Femur (tissue), 1 donor: ENCODE measurements at places on chromosomes 13 and 19.

DNA sequence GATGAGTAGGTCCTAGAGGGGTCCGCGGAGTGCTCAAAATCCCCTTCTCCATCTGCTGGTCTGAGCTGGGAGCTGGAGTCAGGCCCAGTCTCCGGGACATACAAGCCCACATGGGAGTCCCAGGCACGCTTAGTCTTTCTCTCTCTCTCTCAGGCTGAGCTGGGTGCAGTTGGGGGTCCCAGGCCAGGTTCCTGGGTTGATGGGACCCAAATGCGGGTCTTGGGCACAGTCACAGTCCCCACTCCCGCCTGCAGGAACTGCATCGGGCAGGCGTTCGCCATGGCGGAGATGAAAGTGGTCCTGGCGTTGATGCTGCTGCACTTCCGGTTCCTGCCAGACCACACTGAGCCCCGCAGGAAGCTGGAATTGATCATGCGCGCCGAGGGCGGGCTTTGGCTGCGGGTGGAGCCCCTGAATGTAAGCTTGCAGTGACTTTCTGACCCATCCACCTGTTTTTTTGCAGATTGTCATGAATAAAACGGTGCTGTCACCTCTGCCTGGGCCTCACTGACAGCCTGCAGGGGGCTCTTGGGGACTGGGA, 23.8 kb downstream of the CYP4F12 start:
- DNase-seq = no peak

DNA sequence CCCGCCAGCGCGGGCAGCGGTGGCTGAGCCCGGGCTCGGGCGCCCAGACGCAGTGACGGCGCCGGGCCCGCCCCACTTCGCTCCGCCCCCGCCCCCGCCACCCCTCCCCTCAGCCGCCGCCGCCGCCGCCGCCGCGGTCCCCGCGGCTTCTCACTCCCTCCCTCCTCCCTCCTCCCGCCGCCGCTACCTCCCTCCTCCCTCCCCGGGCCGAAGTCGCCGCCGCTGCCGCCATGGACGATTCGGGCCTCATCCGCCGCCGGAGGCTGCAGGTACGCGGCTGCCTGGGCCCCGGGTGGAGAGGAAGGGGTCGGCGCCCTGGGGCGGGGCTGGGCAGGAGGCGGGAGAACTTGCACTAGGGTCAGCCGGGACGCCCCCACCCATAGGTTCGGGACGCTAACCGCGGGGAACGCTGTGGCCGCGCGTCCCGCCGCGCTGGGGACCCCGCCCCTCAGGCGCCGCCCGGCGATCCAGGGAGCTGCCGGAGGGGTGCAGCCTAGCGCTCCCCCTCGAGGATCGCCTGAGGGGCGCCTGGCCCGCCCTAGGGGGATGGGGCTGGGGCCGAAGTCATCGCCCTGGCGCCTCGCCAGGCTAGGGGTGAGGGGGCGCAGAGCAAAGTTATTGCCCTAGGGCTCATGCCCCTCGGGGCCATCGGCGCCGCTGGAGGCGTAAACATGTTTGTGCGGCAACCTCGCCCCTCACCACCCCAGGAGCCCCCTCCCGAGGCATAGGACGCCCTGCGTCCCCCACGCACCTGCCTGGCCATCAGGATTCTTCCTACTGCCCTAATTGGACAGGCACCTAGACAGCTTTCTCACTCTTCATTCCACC, 427 bp downstream of the RTBDN start:
- DNase-seq = no peak

DNA sequence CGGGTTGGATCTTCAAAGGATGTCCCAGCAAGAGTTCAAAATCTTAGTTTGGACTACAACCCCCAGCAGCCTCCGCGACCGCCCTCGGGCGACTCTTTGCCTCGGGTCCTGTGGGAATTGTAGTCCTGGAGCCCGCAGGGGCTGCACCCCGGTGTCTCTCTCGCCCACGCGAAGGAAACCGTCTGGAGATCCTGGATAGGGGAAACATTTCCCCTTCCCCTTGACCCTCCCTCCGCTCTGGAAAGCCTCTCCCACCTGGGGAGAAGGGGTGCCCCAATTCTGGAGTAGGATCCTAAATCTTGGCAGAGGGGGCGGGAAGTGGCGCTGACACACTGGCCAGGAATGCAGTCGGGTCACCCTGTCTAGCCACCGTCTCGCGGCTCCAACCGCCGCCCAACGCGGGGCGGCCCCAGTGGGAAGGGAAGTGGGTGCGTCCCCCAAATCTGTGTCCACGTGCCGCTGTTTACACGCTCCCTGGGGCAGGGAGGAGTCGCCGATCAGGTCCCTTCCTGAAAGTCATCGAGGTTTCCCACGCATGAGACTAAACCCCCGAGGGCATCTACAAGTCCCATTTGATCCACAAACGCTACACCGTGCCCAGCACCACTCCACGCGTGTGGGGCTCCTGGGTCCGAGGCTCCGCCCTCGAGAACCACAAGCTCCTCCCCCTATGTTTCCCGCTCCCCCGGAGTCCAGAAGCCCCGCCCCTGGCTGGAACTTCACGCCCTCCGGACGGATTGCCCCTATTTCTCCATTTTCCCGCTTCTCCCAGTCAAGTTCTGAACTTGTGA, 761 bp upstream of the PPP1R13L start:
- DNase-seq = peak; percentile 90

DNA sequence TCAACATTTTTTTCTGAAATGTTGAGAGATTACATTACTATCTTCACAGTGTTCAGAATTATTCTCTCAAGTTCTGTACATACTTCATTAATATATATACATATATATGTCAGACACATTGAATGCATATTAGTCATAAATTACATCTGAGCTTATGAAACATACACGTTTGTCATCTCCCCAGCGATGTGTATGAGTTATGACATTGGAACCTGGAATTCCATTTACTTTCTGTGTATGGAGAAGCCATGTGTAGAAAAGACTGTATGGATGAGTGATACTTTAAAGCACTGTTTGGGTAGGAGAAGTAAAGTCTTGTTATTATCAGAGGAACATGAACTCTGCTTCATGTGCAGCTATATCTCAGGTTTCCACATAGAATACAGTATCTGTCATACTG, 167.2 kb downstream of the FGF14 start:
- DNase-seq = no peak

DNA sequence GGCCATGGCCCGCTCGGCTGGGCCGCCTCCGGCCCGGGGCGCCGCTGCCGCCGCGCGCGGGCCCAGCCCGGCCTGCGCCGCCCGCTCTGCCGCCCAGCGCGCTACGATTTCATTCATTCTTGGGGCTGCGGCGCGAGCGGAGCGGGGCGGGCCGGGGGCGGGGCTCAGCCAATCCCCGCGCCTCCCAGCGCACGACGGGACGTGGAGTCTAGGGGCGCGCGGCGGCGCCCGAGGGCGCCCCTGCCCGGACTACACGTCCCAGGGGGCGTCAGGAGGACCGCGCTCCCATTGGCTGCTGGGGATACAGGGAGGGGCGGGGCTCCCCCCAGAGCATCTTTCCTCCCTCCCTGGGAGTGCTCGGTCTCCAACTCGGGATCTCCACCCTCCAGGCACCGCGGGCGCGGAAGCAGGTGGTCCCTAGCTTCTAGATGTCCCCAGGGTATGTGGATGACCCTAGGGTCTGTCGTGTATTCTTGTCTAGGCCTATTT, 5.6 kb upstream of the DPF1 start:
- DNase-seq = peak; percentile 78

DNA sequence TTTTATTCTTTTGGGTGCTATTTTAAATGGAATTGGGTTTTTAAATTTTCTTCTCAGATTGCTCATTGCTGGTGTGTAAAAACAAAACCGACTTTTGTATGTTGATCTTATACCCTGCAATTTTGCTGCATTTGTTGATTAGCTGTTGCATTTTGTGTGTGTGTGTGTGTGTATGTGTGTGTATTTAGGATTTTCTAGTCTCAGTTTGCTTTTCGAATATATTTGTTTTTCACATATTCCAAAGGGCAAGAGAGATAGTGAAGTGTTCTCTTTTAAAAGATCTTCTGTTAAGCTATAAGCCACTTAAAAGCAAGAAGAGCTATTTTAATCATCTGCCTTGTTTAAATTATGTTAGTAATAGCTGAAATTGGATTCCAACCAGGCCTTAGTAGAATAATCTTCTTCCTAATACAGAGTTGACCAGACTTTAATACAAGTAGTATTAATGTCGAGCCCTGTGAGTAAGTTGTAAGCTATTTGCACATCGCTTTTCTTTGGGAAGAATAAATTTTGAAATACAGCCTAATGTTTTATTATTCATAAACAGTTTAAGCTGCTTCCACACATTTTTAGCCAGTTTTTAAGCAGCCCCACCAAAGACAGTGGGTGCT, 57.4 kb downstream of the TM9SF2 start:
- no peak for DNase-seq

- DNase-seq = no peak
Measured at GRCh38 chr13:36553491-36553890, 120.3 kb upstream of the SERTM1 start.

- DNase-seq = no peak
Measured at GRCh38 chr13:45269204-45269603, 68.4 kb upstream of the KCTD4 start.

DNA sequence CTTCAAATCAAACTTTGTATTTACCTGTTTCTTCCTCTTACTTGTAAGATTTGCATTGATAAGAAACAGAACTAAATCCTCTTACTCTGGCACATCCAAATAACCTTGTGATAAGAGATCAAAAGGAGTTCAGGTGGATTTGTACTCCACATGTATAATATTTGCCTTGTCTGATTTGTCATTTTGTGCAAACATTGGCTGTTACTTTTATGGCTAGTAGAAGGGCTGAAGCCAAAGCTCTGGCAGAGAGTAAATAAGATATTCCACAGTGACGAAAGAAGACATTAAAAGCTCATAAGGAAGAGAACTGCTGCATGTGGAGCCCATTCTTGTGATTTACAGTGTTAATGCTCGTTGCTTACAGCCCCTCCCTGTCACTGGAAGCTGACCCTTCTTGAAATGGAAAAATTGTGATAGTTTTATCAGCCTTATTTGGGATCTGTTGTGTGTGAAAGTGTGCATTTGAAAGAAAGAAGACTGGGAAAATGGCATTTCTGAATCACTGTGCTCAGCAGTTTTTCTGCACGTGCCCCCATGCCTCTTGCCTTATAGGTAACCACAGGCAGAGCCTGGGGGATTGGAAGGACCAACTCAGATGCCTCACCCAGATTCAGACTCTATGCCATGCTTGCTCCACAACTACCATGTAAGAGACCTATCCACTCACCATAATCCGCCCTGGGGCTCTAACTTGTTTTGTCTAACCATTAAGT, 68.2 kb downstream of the OXGR1 start:
- DNase-seq = no peak

DNA sequence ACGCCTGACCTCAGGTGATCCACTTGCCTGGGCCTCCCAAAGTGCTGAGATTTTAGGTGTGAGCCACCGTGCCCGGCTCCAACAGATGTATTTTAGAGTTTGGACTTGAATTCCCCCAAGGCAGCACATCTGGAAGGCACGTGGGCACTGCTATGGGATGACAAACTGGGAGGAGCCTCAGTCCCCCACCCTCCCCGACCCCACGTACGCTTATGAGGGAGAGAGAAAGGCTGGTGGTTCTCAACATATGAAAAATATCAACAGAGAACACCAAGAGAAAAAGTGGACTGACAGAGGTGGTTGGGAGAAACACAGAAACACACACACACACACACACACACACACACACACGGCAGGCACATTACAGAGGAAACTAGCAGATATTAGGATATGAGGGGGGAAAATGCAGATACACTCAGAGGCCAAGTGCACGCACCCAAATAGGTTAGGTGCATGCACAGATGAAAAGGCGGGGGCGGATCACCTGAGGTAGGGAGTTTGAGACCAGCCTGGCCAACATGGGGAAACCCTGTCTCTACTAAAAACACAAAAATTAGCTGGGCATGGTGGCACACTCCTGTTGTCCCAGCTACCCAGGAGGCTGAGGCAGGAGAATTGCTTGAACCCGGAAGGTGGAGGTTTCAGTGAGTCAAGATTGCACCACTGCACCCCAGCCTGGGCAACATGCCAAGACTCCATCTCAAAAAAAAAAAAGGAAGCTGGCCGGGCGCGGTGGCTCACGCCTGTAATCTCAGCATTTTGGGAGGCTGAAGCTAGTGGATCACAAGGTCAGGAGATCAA, 3.2 kb downstream of the STX10 start:
- DNase-seq = no peak

DNA sequence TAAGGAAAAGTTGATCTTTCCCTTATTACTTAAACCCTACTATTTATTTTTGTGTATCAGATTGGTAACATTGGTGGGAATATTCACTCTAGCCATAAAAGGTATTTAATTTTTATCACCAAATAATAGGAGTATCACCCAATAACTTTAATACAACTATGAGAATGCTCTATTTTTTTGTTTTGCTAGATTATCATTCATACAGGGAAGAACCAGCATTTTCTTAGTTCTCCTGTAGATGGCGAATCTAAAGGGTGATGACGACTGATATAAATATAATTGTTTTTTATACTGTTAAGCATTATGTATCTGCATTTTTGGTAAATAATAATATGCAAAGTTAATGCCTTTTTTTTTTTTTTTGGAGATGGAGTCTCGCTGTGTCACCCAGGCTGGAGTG, 7.9 kb upstream of the FRY start:
- no peak for DNase-seq

DNA sequence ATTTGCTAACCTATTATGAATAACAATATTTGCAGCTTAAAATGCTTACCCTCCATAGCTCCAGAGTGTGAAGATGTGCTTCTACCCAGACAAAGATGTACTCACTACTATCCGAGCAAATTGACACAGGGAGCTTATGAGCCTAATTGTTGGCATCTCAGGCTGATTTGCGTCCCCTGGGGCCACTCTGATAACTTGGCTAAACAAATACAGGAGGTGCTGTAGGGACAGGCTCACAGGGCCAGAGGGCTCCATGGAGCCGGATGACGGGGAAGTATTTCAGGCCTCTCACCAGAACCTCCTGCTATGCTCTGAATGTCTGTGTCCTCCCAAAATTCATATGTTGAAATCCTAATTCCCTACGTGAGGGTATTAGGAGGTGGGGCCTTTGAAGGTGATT, 26.7 kb upstream of the C19orf12 start:
- DNase-seq = no peak

- peak; percentile 43 for DNase-seq
Measured at GRCh38 chr19:7874076-7874896, at the start of gene PRR36. Gene PRR36 (minus strand): TSS chr19:7874390. CDS start chr19:7873689, 701 bp downstream.

GRCh38 chr19:10823690-10824089, 12.3 kb downstream of the TMED1 start:
- no peak for DNase-seq

DNA sequence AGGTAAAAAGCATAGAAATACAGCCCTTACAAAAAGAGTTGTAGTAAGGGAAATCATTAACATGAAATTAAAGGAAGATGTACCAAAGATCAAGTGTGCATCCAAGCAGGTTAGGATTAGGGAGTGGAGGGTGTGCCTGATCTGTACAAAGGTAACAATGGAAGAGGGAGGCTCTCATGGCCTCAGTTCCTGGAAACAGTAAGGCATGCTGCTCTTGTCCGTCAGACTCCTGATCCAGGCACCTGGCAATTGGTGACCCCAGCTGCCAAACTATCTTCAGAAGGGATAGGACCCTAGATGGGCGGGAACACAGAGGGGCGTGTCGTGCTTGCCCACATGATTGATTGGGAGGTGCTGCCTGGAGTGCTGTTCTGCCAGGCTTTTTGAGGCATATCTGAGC, 4.5 kb downstream of the TEX26 start:
- DNase-seq = no peak
